T-helper 2 cell treated with Interferon-gamma antibody and Interleukin-4, amounts not matched to agents 5 μg/mL and 100 μg/mL, for 36 hours (primary cell): ENCODE measurements at places on chromosomes 7 and 10.

DNA sequence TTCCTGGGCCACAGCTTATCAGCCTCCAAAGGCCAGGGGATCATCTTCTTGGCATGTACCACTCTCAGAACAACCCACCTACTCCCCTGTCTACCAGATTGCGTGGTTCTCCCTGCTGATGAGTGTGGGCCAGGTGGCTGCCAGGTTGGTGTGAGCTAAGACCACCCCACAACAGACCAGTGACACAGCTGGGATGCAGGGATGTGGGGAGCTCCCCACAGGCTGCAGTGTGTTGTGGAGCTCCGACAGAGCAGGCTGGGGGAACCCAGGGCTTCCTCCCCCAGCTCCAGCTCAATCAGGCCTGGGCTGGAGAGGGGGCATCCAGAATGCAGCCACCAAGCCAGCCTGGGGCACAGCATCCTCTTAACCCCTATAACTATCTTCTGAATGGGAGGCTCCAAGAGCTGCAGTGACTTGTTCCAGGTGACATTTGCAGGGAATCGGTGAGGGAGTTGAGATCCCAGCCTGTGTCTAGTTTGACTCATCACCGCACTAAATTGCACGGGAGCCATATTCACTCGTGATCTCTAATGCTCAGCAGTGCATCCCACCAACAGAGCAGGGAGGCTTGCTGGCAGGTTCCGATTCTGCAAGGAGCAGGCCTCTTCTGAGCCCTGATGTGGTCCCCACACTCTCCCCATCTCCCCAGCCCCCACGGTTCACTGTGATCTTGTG lies 596 bp upstream of the GDF2 start:
- no peak for DNase-seq

GRCh38 chr7:45670227-45670626 lies 96.1 kb downstream of the ADCY1 start:
- no peak for DNase-seq

GRCh38 chr7:8035647-8036518 lies 67.3 kb downstream of the GLCCI1 start:
- DNase-seq: no peak

DNA sequence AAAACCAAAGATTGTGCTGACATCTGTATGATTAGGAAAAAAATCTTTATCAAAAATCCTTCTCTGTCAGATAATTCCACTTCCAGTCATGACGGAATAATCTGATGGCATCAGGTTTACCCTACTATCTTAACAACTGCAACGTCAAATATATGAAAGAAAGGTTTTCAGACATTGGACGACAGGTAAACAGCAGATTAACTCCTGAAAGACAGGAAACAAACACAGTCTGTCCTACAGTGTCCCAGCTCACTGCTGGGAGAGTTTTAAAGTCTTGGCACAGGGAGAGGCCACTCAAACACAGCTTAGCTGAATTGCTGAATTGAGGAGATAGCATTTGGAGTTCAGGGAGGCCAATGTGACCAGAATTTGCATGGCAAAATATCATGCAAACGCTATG lies 186.3 kb upstream of the KCTD7 start:
- no peak for DNase-seq

- DNase-seq: no peak
Measured at GRCh38 chr7:153397906-153398305, 638.4 kb downstream of the ACTR3B start.

DNA sequence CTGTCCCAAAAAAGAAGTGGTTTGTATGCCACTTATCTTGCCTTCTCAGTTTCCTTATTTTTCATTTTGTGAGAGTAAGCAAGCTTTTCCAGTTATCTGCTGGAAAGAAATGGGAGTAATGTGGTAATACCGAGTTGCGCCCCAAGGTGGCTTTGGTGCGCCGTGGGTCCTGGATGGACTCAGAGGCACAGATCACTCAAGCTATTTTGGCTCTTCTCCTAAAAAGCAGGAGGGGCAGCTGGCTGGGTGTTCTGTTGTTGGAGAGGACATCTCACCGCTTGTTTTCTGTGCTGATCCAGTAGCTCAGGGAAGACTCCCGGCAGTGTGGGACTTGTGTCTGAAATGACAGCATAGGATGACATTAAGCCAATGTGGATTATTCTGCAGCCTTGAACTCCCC lies 16.4 kb downstream of the PRKRIP1 start:
- DNase-seq: no peak

GRCh38 chr7:69992938-69993337 lies 394.7 kb downstream of the AUTS2 start:
- DNase-seq: no peak

- DNase-seq: no peak
Measured at GRCh38 chr7:29289156-29290021, 94.8 kb downstream of the CHN2 start.

DNA sequence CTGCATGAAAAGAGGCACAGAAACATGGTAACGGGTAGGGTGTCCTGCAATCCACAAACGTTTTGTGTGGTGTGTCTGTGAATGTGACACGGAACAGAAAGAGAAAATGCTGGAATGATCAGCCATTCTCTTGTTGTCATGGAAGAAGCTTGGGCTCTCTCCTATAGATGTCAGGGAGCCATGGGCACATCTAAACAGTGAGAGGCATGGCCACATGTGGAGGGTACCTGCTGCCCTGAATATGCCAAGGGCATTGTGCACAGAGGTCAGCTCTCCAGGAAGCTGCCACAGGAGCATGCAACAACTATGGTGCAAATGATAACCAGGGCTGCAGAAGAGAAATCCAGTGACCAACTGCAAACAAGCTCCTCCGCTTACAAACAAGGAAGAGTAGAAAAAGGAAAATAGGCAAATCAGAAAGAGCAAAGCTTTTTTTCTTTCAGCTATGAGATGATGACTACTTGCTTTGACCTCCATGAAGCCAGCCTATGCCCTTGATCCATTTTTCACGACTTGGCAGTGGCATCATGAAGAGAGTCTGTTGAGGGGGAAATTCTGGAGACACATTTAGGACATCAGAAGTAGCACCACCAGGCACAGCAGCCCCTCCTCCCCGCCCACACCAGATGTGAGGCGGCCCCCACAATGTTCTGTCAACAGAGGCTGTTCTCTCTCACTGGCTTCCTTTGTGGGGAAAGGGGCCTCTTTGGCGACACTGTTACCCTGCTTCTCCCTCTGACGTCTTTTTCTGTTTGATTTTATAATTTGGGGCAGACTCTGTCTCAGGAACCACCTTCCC lies 4.8 kb upstream of the PDE1C start:
- DNase-seq: no peak

DNA sequence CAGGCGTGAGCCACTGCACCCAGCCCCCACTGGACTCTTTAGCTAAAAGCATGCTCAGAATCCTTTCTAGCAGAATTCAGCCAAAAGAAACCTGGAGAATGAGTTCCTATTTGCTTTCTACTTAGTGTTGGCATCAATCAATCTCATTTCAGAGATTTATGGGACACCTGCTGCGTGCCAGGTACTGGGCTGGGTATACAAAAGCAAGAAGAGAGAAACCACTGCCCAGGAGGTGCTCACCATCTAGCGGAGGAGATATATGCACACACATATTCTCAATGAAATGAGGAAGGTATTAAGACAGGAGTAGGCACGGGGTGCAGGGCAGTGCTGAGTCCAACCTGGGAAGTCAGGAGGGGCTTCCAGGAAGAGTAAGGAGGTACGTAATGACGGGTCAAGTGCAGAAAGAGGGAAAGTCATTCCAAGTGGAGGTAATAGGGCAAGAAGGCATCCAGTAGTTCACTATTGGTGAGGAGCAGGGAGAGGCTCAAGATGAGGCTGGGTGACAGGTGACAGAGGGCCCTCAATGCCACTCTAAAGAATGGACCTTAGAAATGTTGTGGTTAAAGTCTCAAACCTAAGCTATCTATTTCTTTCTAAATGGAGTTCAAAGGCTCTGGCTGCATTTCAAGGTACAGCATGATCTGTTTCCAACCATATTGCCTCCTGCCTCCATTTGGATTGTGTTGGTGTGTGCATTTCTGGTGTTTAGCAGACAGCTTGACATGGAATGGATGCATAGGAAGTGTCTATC lies 22.1 kb downstream of the ABLIM1 start:
- no peak for DNase-seq

- DNase-seq: no peak
Measured at GRCh38 chr7:107690084-107690483, 29.5 kb downstream of the SLC26A4 start.

GRCh38 chr7:24706211-24707170 lies 50.8 kb downstream of the GSDME start:
- no peak for DNase-seq

DNA sequence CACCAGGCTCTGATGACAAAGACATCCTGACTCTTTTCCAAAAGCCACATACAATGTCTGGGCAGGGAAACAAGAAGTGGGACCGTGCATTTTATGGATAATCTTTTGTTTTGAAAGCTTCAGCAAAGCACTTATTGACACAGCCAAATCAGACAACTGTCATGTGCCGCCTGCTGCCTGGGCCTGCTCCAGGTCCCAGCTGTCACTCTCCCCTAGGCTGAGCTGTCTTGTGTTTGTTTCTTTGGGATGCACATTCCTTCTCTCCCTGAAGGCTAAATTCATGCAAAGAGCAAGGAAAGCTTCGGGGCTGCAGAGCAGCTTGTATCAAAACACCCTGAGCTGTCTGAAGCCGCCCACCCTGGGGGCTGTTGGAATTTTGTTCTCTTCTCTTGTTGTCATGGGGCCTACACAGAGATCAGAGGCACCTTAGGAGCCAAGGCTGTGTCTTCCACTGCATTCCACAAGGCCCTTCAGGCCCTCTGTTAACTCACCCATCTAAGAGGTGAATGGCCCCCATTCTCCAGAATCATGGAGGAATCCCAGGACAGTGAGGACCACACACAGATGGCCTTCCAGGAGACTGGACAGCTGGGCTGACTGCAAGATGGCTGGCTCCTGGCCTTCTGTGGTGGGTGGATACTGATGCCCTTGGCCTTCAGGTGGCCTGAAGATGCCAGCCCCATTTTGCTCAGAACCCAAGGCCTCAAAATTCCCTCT lies 17.8 kb upstream of the SLC18A2 start:
- no peak for DNase-seq

- no peak for DNase-seq
Measured at GRCh38 chr10:44125879-44126278, 259.0 kb downstream of the CXCL12 start.

DNA sequence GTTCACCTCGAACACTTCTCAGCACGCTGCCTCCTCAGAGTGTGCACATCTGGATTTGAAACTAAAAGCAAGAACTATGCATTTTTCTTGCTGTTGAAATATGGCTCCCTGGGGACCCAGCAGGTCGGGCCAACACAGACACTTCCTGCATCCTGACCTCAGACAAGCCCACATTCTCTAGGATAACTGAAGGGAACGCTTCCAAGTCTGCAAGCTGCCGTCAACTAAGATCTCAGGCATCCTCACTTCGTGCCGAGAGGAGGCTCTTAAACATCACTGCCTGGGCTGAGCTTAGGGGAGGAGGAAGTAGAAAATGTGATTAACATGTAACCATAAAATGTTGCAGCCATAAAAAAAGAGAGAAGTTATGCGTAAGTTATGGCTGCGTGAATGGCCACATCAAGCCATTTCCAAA lies 65.5 kb downstream of the PYROXD2 start:
- no peak for DNase-seq

DNA sequence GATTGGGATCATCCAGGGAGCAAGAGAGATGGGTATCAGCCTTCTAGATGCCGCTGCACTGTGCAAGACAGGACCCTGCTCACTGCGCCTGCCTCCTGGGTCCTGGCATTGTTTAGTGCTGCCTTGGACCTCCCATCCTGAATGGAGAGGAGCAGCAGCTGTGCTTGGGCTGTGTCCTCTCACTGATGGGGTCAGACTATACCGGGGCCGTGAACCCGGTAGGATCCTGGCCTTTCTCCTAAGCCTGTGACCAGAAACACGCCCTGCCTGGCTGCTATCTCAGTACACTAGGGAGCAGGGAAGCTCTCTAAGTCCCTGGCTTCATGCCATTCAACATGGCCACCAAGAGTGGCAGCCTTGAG lies 309.4 kb upstream of the ZNF32 start:
- DNase-seq: peak; percentile 1

GRCh38 chr10:61391281-61391680 lies 61.9 kb downstream of the TMEM26 start:
- no peak for DNase-seq

GRCh38 chr10:126904818-126905701 lies at the start of gene DOCK1:
Gene DOCK1, plus strand, starts transcription at chr10:126905428. Its CDS starts 90 bp downstream, at chr10:126905518.
- DNase-seq: no peak

DNA sequence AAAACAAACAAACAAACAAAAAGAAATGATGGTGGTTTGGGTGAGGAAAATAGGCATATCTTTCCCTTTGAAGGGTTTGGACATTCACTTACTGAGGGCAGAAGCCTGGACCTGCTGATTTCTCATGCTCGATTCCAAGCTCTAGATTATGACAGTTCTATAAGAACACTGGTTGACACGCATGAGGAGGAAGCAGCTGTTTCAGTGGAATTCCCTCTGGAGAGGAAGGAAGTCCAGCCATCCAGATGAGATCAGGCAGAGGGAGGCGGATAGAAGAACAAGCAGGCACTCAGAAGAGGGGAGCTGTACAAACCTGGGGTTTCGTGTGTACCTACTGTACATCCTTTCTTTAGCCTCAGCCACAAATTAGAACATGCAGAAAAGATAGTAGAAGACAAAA lies 691.9 kb downstream of the INHBA start:
- no peak for DNase-seq

- no peak for DNase-seq
Measured at GRCh38 chr10:101525848-101526247, 62.2 kb downstream of the POLL start.

DNA sequence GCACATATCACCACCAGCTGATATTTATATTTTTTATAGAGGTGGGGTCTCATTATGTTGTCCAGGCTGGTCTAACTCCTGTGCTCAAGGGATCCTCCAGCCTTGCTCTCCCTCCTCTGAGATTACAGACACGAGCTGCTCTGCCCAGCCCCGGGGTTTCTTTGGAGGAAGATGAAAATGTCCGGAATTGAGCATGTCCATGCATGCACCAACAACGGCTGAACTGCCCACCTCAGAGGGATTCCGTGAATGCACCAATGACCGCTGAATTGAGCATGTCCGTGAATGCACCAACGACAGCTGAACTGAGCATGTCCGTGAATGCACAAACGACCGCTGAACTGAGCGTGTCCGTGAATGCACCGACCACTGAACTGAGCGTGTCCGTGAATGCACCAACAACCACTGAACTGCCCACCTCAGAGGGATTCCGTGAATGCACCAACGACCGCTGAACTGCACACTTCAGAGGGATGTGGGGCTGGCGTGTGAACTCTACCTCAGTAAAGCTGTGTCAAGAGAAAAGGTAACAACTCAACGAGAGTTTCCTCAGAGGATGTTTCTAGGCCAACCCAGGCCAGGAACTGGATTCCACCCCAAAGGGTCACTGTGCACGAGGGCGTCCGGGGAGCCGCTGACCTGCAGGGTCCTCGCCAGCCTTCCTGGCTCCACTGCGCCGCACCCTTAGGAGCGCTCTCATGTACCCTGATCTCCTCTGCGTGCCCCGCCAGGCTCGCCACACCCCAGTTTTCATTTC lies 34.9 kb upstream of the INPP5A start:
- DNase-seq: no peak

DNA sequence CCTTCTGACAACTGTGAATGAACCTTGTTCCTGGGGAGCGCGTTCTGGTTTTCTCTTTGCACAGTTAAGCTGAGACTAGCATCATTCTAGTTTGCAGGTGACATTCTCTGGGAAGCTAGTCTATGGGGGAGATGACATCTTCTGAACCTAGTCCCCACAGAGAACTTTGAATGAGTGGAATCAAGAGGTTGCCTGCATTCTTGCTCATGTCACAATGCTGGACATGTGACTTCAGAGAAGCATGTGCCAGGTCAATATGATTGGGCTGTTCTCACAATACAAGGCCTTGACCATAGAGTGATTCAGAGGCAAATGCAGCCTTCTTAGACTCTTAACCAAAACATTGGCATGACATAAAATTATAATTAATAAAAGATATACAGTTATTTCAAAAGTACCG lies 22.1 kb downstream of the KLLN start:
- no peak for DNase-seq
